Germinal center (tissue), 1 donor: ENCODE measurements at places on chromosomes 2 and 18.

DNA sequence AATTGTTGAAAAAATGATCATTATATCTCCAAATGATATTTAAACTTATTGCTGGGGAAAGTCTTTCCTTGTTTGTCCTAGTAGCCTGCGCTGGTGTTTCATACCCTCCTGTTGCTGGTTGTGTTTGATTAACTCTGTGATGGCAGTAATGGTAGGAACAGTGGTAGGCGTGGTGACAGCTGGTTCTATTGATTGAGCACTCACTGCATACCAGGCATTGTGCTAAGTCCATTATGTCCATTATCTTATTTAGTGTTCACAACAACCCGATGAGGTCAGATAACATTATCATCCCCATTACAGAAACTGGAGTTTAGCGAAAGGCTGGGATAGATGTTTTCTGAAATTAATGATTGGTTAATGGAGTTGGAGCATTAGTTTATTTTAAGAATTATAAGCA is 77.8 kb upstream of the STON1 start:
- DNase-seq = no peak

- DNase-seq = no peak
Observed at GRCh38 chr2:204654669-204655068, 109.4 kb downstream of the PARD3B start.

DNA sequence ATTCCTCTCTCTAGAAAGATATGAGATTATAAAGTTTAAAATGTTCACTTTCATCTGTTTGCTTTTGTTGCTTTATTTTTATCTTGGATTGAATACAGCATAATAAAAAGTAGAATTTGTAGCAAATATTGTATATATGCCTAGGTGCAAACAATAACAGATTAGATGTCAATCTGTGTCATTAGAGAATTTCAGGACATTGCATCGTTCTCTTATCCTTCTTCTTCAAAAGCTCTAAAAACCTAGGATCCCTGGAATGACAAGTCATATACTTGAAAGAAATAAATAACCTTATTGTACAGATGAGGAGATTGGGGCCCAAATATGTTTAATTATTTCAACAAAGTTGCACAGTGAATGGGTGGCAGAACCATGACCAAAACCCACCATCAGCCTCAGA is 102.8 kb upstream of the BZW1 start:
- no peak for DNase-seq

DNA sequence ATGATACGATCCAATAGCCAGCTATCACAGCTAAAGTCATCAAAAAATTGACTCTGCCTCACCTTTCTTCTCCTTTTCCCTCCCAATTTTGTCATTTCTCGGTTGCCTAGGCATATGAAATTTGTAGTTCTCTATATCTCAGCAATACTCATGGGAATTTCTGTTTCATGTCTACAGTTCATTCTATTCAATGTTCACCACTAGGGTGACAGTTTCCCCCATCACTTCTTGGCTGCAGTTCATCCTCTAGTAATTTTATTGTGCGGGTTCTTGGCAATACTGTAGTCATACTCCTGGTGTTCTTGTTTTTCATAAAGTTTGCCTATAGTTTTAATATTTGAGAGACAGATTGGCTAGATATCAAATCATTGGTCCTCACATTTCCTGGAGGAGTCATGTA is 872.2 kb upstream of the ID2 start:
- DNase-seq = peak; percentile 10

- no peak for DNase-seq
Observed at GRCh38 chr2:30981510-30981909, 156.7 kb downstream of the GALNT14 start.

DNA sequence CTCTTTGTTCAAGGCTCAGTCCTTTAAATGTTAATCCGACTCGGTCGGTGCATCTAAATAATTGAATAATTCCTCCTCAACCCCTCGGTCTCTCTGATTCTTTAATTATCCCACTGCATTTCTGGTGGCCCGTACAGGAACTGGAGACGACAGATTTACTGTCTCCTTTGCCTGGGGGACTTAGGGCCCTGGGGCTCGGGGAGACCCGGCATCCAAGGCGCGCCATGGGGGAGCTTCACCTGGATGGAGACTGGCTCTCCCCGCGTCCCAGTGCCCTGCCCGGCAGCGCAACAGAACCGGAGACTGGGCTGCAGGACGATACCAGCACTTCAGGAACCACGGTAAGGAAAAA is 47.7 kb upstream of the SELENOI start:
- no peak for DNase-seq

GRCh38 chr2:105118960-105119359 is 81.1 kb downstream of the MRPS9 start:
- no peak for DNase-seq
